ENCODE measurements at places on chromosomes 11 and 22. TPM values are rescaled to one million over a fixed set of nuclear protein-coding genes. Genes with fewer than 3 reads are reported as not detected.

Gene FLRT1
- not detected for total RNA-seq

Gene GAL
- total RNA-seq = 32.2 TPM

DNA sequence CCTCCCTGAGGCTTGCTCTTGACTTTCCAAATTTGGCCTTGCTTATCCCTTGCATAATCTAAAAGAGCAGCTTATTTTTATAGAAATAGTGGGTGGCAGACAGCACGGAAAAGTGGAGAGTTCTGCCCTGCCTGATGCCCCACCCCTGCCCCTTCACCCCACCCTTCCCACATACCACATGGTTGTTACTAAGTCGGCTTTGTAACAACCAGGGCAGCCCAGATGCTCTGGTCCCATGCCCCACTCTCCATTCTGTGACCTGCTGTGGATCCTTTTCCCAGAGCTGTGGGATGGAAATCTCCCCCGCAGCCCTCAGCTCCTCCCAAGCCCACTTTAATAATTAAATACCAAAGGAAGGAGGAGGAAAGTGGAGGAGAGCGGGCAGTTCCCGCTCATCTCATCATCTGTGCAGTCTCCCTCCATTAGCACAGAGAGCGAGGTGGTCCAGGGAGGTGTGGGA lies 10.9 kb downstream of the MRGPRF start:
- H3K4me1 ChIP-seq = no peaks in the 10 kb centered on the region
- no peaks in the 10 kb centered on the region for H3K36me3 ChIP-seq
- no peak overlapping the region for H3K4me3 ChIP-seq
- H3K27me3 ChIP-seq = no peaks in the 10 kb centered on the region
- no peak for DNase-seq

- peak overlapping the region; percentile 91 for H3K27ac ChIP-seq
- H3K4me1 ChIP-seq = peaks cover 79% of the 10 kb centered on the region
- H3K27me3 ChIP-seq = no peaks in the 10 kb centered on the region
- H3K36me3 ChIP-seq = peaks cover 7% of the 10 kb centered on the region
Measured at GRCh38 chr11:94793822-94794221, 25.7 kb downstream of the AMOTL1 start.

GRCh38 chr11:92346220-92346619 lies 121.6 kb downstream of the FAT3 start:
- no peak overlapping the region for H3K4me3 ChIP-seq
- H3K27me3 ChIP-seq = no peaks in the 10 kb centered on the region
- H3K27ac ChIP-seq = no peak overlapping the region
- no peaks in the 10 kb centered on the region for H3K4me1 ChIP-seq
- DNase-seq = no peak

- no peak for DNase-seq
- H3K27ac ChIP-seq = no peak overlapping the region
- H3K4me1 ChIP-seq = no peaks in the 10 kb centered on the region
- H3K27me3 ChIP-seq = no peaks in the 10 kb centered on the region
- no peaks in the 10 kb centered on the region for H3K36me3 ChIP-seq
Measured at GRCh38 chr11:37203006-37203405, 605.0 kb upstream of the RAG2 start.

Gene OR8H1
- total RNA-seq = not detected

Data from PC-3 (cell line).